Neural progenitor cell (in vitro differentiated cells): ENCODE measurements at places on chromosomes 3 and 15.

DNA sequence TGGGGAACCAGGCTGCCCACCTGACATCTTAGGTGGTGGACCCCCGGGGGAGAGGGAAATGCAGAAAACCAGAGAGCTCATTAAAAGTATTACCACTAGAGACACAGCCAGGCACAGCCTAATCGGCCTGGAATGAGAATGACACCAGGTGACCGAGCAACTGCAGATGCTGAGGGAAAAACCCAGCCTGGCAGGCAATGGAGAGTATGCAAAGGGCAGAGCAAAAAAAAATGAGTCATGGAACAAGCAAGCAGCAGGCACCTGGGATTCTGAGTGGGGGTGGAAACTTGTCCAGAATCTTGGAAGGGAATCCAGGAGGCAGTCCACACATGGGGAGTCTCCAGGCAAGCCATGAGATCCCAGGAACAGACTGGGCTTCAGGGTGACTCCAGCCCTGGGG lies 183.7 kb upstream of the LRRN1 start:
- no peak for DNase-seq

GRCh38 chr3:11933529-11933928 lies 70.7 kb upstream of the SYN2 start:
- DNase-seq: no peak

- no peak for DNase-seq
Measured at GRCh38 chr3:127655641-127656040, 17.1 kb upstream of the ABTB1 start.

DNA sequence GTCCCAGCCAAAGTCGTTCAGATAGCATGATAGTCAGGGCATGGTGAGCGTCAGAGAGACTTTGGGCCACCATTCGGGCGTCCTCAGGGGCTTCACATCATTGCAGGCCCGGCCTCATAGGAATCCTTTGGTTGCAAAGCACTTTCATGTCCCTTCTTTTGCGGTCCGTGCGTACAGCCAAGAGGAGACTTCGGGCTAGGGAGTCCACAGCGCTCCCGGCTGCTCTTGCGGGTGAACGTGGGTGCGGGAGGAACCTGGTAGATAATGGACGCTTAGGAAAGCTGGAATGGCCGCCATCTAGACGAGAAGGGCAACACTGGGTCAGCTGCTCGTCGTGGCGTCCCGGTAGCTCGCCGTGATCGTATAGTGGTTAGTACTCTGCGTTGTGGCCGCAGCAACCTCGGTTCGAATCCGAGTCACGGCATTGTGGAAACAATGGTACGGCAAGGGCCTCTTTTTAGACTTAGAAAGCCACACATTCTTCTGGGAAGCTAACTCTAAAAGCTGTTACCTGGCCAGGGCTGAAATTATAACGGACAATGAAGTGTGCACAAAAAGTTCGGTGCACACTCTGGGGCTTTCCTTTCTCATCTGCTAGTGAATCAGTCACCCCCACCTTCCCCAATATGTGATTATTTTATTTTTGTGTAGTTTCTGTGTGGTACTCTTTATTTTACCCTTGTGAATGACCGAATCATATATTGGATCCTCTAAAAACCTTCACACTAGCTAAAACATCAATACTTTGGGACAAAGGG lies 13.2 kb upstream of the SHF start:
- peak; percentile 80 for DNase-seq

- peak; percentile 91 for DNase-seq
Measured at GRCh38 chr3:16884084-16884747, 539 bp upstream of the PLCL2 start.

DNA sequence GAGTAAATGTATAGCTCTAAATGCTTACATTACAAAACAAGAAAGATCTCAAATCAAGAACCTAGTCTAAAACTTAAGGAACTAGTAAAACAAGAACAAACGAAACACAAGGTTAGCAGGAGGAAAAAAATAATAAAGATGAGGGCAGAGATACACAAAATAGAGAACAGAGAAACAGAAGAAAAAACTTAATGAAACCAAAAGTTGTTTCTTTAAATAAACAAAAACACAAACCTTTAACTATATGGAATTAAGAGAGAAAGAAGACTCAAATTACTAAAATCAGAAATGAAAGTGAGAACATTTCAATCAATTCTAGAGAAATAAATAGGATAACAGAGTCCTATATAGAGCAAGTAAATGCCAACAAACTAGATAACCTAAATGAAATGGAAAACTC lies 59.6 kb downstream of the DLG1 start:
- DNase-seq: no peak

DNA sequence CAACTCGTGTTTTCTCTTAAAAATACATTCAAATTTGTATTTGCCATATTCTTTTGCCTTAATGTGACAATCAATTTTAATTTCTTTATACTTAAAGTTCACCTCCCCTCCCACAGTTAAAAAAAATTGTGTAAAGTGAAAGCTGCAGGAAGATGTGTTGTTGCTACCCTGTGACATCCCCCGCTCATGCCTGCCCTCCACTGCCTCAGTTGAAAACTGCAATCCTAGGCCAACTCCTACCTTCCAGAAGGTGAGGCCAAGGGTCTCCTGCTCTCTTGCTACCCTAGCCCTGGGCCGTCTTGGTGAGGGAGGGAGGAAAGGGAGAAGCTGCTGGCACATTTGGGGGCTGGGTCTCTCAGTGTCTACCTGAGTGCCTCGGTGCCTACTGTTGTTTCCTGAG lies 57.0 kb upstream of the CMTM7 start:
- no peak for DNase-seq

- no peak for DNase-seq
Measured at GRCh38 chr15:95816591-95816990, 513.9 kb upstream of the NR2F2 start.

DNA sequence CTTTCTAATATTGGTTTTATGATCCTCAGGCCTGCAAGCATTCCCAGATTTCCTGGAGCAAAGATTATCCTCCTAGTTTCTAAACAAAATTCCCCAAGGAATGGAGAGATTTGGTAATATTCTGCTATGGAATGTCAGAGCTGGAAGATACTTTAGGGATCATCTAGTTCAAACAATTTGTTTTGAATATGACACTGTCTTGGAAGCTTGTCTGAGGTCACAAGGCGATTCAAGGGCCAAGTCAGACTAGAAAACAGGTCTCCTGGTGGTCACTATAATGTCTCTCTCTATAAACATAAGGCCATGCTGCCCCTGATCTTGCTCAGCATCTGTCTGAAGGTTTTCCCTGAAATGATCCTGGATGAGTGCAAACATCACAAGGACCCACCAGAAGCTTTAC lies 143.4 kb upstream of the BCL6 start:
- no peak for DNase-seq

- DNase-seq: no peak
Measured at GRCh38 chr3:136177876-136178275, 18.3 kb downstream of the MSL2 start.

DNA sequence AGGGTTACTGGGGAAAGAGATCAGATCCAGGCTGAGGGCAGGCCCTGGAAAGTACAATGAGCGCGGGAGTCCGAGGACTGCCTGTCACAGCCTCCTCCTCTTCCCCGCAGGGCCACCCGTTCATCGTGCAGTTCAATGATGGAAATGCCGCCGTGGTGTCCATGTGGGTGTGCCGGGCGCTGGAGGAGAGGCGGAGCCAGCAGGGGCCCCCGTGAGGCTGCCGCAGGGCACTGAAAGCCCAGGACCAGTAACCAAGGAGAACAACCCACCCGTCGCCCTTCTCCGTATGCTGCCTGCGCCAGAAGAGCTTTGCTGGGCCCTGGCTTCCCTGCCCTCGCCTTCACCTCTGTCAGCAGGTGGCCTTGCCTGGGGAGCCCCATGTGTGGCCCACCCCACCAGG lies 18.8 kb upstream of the SKOR1 start:
- no peak for DNase-seq

GRCh38 chr3:175422744-175423143 lies 563.6 kb downstream of the NAALADL2 start:
- peak; percentile 9 for DNase-seq

DNA sequence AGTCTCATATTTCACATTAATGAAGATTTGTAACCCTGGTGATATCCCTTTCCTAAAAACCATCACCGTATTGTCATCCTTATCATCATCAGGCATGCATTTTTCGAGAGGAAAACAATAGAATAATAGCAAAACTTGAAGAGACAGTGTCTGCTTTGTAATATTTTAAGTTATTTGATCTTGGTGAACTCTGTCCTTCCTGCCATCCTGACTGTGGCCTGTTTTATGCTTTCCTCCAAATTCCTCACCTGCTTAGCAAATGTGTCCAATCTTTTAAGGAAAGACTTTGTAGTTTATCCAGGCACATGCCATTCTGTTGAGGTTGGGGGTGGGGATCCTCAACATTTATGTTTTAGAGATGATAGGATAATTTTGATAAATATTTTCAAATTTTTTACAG lies 306.1 kb upstream of the COL8A1 start:
- no peak for DNase-seq

DNA sequence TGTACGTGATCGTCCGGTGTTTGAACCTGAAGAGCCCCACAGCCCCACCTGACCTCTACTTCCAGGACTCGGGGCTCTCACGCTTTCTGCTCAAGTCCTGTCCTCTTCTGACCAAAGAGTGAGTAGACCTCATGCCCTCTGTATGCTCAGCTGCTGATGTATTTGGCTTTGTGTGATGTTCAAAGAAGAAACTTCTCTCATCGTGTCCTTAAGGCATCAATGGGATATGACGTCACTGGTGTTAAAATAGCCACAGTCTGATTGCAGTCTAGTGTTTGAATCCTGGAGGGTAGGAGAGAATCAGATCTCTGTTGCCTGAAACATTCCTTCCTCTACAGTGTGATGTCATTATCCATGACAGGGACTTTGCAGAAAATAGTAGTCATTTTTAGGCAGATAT lies 28.1 kb downstream of the ABHD2 start:
- no peak for DNase-seq

DNA sequence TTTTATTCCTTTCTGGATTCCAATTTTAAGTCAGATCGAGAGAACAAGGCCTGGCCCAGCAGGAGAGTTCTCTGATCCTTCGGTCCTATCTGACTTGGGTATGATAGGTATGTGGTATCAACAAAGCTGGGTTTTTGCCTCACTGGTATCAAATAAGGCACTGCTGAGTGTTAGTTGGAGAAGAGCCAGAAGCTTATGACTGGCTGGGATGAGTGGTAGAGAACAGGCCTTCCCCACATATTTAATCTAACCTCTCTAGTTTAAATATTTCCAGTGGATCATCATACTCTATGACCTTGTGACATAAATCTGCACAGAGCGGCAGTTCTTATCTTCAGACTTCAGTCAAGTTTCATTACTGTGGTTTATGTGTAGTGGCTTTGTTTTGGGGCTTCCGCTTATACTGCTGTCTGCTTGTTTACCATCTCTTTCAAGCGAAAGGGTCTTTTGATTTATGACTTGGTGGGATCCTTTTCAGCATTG lies 164.5 kb downstream of the PTPRG start:
- peak; percentile 51 for DNase-seq

DNA sequence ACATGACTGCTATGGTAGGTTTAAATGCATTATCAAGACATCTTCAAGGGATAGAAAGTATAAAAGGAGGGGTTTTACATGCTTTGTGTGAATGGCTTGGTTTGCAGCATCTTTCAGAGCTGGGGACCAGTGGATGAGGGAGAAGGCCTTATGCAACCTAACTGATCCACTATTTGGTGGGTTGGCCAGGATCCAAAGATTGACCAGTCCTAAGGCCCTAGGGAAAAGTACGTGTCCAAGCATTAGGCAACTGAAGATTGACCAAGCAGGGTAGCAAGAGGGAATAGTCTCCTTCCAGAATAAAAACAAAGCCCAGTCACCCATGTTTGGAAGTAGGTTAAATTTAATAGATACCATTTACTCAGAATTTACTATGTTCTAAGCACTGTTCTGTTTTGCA lies 509.3 kb downstream of the EPHB1 start:
- no peak for DNase-seq

- no peak for DNase-seq
Measured at GRCh38 chr3:134681522-134681900, 30.7 kb upstream of the KY start.

- peak; percentile 46 for DNase-seq
Measured at GRCh38 chr15:33608714-33609113, 297.9 kb downstream of the RYR3 start.

- DNase-seq: no peak
Measured at GRCh38 chr15:57098896-57099295, 180.5 kb downstream of the TCF12 start.

DNA sequence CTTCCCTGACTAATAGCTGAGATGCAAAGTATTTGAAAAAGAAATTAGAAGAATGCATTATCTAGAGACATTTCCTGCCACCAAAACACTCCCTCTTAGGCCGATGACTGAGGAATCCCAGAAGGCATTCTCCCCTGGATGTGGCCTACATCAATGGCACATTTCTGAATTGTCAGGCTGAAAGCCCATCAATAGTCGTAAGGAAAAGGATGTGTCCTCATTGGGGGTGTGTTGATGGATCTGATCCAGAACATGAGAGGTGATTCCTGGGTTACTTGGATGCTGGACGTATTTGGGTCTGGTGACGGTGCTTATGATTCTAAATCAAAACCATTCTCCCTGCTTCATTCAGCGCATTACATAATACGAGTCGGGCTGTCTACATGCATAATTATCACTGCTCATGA lies 216.9 kb upstream of the CDIN1 start:
- DNase-seq: no peak

DNA sequence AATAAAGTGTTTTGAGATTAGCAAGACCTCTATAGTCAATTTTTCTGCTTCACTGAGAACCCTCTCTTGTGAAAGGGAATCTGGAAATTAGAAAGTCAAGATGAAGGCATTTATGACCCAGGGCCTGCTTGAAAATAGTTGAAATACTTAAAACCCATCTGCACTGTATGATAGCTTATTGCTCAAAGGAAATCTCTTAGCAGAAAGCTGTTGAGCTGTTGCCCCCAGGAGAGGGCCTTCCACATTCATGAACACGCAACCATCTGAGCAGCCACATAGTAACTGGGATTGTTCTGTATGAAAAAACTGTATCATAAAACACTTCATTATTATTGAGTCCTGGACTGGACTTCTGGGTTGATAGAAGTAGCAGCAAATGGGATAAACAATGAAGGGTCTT lies 106.4 kb upstream of the PTX3 start:
- no peak for DNase-seq

- no peak for DNase-seq
Measured at GRCh38 chr3:30527720-30528119, 78.7 kb upstream of the TGFBR2 start.
